ENCODE measurements at places on chromosomes 13 and 19. TPM values are rescaled to one million over a fixed set of nuclear protein-coding genes. Genes with fewer than 3 reads are reported as not detected.

GRCh38 chr19:38073841-38074685, 150.0 kb downstream of the DPF1 start:
- no peak for DNase-seq

GRCh38 chr13:95677564-95678266, 776 bp downstream of the DNAJC3 start:
- DNase-seq: no peak

GRCh38 chr19:5719961-5720790, at the start of the genes CATSPERD and LONP1:
CATSPERD (plus strand) TSS chr19:5720637; CDS start chr19:5720738, 101 bp downstream.
LONP1 (minus strand) TSS chr19:5720146; CDS start chr19:5720132, 14 bp downstream.
- peak; percentile 99 for DNase-seq

DNA sequence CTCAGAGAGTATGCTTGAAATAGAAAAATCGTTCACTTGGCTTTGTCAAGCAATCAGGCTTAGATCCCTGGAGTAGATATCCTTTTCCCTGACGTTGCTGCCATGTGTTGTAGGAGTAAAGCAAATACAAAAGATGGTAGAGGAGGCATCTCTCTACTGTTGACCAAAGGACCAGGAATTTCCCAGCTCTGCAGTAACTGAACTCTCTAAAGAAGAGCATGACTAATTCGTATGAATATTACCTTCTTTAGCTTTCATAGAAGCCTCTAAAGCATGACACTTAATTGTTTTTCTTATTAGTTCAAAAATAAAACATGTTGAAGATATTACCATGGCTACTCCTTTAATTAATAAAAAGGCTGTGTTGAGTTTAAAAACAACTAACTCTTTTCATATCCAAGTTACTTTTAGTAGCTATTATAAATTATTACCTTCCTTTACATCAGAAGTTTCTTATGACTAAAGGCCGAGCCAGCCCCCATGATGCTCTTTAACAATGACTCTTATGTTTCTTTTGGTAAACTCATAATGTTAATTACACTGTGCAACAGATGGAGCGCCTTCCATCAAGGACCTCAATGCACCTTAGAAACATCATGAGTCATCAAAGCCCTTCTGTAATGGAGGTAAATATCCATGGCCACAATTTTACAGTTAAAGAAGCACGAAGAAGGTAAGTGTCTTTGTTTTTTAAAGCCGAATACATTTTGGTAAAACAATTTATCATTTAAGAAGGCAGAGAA, 352.4 kb downstream of the KLF5 start:
- no peak for DNase-seq

GRCh38 chr19:45376045-45376724, 5.8 kb upstream of the ERCC2 start:
- no peak for DNase-seq

- no peak for DNase-seq
Observed at GRCh38 chr13:74129500-74130191, 4.6 kb downstream of the KLF12 start.

GRCh38 chr13:81142306-81142999, 801.5 kb upstream of the SPRY2 start:
- DNase-seq: no peak

The PCSK4 gene
- 3.7 TPM for total RNA-seq

The CD33 gene
- 0.41 TPM for total RNA-seq

The SLC5A5 gene
- 2.9 TPM for total RNA-seq
